ENCODE measurements at places on chromosomes 11 and 22.

DNA sequence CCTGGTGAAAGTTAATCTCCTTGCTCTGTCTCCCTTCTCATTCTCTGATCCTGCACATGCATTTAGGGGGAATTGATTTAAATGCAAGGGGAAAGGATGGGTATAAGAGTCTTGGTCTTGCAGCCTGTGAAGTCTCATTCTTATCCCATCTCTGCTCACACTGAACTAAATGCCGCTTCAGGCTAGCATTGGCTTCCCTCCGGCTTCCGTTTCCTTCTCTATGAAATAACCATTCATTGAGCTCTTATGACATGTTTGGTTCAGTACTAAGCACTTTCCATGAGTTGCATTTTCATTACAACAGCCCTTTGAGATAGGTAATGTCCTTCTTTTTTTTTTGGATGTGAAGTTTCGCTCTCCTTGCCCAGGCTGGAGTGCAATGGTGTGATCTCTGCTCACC, 5.6 kb downstream of the ZBTB16 start:
- DNase-seq: no peak

GRCh38 chr11:10653946-10654810, 39.4 kb downstream of the IRAG1 start:
- peak; percentile 56 for DNase-seq

GRCh38 chr22:49193348-49193747, 634.3 kb downstream of the BRD1 start:
- DNase-seq: no peak

GRCh38 chr11:64451856-64452255, 92.9 kb downstream of the RPS6KA4 start:
- no peak for DNase-seq

DNA sequence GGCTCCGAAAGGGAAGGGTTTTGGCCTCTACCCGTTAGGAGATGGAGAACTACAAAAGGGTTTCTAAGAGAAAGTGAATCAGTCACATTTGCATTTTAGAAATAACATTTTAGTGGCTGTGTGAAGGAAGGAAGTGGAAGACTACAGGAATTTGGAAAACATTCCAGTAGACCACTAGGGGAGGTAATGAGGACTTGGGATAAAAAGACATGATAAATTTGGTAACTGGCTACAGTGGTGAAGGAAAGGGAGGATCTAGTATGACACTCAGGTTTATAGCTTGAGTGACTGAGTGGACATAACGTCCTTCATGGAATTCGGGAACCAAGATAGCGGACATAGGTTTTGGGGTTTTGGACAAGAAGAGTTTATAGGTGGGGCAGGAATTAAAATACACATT, 7.0 kb upstream of the RRM1 start:
- peak; percentile 49 for DNase-seq

GRCh38 chr22:39363751-39364515, 14.1 kb downstream of the SYNGR1 start:
- DNase-seq: no peak

GRCh38 chr22:44741929-44742328, 10.4 kb upstream of the ARHGAP8 start:
- no peak for DNase-seq

DNA sequence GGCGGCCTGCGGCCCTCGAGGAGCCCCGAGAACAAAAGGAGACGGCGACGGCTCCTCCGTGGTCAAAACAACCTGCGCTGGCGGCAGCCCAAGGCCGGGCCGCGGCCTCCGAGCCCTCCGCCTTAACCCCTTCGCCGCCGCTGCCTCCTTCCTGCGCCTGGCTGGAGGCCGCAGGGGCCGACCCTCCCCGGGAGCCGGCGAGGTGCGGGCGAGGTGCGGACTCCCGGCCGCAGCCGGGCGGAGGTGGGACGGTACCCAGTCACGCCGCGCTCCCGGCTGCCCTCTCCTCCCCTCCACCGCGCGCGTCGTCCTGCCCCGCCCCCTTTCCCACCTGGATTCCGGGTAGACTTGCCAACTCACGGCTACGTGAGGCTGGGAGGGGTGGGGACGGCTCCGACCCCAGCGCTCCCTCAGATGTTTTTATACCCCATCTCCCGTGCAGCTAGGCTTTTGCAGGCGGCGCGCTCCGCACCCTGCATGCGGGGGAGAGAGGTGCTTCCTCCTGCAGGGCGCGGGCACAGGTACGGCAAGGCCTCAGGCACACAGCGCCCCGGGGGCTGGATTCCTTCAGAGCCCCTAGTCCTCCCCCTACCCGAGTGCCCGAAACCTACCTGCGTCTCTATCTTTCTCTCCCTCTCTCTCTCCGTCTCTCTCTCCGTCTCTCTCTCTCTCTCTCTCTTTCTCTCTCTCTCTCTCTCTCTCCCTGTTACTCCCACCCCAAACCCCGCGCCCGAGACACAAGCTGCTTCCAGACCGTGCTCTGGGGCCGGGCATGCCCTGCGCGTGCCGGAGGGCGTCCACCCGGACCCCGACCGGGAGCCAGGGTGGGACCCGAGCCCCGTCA, 2.0 kb downstream of the PDGFB start:
- DNase-seq: no peak

DNA sequence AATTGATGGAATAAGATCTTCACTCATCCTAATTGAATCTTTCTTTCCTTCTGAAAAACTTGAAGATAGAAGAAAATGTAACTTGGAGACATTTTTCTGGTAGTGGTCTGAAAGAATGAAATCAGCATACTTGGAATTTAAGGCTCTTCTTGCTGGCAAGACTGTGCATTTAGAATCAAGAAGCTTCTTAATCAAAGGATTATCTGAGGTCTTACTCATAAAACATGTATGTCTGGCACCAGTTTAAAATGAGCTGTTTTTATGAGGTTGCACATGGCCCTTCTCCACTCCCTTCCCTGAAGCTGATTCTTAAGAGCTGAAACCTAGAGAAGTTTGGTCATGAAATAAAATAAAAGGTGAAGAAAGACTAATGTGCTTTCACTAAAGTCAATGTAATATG, 77.3 kb downstream of the ARHGEF12 start:
- peak; percentile 79 for DNase-seq

- DNase-seq: peak; percentile 54
Observed at GRCh38 chr11:80167766-80168165, 726.9 kb upstream of the TENM4 start.

Measured in EL (cell line).